Stimulated activated CD4-positive, alpha-beta T cell treated with anti-CD3 and anti-CD28 coated beads, Interleukin-4, amount 100 ng/mL, for 1 hour (primary cell): ENCODE measurements at places on chromosomes 3 and 15.

- no peak for DNase-seq
Measured at GRCh38 chr15:41955100-41955499, 17.3 kb downstream of the EHD4 start.

DNA sequence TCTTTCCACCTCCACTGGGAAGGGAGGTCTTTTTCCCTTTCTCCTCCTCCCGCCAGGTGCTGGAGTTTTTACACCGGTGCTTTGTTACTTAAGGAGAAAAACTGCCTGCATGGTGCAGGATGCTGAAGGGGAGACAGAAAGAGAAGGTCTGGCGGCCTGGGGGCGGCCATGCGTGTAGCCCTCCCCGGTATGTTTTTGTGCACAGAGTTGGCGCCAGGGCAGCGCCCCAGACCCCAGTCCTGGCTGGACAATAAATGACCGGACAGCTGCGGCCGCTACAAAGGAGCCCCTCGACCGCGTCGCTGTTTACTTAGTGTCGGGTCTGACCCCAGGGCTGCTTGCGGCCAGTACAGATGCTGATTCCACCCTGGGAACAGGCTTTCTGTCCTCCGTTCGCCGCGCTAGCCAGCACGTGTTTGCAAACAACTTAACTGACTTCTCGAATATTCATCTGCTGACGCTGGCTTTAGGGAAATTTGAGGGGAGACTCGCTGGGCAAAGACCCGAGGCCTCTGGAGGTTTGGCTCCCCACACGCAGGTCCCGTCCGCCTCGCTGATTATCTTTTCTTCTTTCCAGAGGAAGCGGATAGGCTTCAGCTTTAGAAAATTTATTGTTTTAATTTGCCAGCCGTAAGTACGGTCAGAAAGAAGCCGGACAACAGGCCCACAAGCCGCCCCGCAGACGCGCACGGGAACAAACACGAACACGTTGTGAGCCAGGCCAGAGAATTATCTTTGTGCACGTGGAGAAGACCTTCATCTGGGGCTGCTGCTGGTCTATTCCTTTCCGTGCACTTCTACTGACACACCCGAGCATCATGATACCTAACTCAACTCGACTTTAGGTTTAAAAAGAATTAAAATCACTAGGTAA is 46.9 kb downstream of the ZIC4 start:
- DNase-seq, result no peak

DNA sequence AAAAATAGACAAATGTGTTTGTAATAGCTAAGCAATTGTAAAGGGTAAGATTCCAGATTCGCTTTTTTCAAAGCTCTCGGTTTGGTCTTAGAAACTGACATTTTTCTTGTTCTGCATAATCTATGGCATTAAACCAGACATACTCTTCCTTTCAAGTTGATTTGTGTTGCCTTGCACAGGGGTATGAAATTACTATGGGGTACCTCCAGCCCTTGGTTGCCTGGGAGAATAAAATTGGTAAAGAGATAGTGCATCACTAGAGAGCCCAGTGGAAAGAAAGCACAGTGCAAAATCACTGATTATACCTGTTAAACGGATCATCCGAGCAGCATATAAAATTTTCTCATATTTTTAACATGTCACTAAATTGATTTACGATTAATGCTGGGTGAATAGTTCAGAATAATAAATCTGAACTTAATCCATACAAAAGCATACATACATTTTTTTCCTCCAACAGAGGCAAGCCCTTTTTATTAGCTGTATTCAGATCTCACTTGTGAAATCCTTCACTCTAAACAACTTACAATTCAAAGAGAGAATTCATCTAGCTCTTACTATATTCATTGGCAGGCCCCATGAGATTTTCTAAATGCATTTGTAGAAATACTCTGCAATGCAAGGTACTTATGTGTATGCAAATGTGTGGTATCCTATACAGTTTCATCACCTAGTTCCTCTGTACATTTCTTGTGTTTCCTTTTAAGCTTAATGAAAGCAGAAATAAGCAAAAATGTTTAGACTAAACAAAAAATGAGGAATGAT is 224.4 kb downstream of the ROBO1 start:
- no peak for DNase-seq

DNA sequence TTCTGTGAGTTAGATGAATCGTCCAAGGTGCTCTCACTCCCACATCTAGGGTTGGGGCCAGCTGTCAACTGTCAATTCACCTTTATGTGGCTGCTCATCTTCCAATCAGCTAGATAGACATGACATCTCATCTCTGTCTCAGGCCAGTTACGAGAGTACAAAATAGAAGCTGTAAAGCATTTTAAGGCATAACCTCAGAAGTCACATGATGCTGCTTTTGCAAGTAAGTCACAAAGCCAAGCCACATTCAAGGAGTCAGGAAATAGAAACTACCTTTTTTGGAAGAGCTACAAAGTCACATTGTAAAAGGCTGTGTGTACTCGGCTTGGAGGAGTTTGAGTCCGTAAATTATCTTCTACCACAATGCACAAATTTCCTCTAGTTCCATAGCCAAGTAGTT is 5.1 kb upstream of the CCR1 start:
- DNase-seq, result no peak

DNA sequence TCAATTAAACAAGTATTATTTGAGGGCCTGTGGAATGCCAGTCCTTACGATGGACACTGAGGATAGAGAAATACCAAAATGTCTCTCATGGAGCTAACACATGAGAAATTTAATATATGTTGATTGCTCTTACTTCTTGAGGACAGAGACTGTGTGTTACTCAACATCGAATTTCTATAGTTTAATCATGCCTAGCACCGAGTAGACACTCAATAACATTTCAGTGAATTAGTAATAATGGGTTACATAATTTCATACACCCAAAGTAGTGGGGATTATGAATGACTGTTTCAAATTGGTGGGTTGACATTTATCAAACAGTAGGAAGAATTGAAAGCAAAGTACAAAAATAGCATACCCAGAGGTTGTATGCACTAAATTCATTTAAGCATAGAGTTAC is 11.2 kb downstream of the FMN1 start:
- DNase-seq, result no peak
